ENCODE measurements at places on chromosomes 5 and 9.

DNA sequence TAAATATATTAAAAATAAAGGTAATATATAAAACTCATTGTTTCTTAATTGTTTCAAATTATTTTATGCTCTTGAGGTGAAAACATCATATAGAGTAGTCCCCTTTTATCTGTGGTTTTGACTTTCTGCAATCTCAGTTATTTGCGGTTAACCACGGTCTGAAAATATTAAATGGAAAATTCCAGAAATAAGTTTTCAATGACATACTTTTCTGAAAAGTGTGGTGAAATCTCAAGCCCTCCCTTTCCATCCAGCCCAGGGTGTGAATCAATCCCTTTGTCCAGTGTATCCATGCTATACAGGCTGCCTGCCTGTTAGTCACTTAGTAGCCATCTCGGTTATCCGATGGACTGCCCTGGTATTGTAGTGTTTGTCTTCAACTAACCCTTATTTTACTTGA is 546.7 kb upstream of the DMAC1 start:
- no peak for DNase-seq

DNA sequence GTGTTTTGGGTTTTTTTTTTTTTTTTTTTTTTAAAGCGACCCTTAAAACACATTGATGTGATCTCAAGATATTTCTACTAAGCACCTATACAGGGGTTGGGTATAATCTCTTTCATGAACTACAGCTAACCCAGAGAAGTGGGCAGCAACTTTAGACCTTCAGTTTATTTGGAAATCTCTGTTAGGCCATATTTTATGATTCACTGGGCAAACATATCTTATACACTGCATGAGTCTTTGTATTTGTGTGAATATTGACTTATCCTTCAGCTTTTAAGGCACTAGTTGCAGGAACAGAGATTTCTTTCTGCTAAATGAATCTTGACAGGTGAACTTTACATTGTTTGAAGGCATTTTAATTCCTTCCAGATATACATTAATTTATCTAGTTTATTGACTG is 194.4 kb downstream of the ARRDC3 start:
- no peak for DNase-seq

DNA sequence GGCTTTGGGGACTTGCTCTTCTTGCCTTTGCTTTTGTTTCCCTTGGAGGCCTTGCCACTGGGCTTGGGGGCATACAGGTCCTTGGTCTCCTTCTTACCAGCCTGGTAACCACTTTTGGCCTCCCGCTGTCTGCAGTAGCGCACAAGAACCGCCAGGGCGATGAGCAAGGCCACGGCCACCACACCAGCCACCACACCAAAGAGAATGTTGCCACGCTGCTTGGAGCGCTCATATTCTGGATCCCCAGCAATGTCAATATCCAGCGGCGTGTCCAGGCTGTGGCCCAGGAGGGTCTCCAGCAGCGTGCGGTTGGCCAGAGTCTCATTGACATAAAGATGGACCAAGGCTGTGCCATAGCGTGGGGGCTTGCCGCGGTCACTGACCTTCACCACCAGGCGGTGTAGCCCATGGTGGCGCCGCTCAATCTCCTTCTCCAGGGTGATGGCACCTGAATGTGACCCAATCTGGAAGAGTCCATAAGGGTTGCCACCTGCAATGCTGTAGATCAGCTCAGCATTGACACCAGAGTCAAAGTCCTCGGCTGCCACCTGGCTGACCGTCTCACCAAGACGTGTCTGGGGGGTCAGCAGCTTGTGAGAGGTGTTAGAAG is 14.5 kb downstream of the PCDH1 start:
- no peak for DNase-seq

DNA sequence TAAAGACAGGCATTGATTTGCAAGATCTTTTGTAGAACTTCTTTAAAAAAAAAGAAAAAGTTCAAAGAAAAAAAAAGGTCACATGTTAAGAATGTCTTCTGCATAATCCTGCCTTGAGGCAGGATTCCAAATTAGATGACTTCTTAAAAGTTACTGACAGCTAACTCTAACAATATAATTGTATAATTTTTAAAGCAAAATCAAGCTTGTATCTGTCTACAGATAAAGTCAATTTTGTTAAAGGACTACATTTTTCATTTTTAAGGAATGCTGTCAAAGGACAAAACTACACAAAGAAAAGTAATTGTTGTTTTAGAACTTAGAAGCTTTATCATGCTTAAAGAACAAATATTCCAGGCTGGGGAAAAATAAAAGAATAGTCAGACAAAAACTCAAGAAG is 57.8 kb downstream of the MPDZ start:
- no peak for DNase-seq

DNA sequence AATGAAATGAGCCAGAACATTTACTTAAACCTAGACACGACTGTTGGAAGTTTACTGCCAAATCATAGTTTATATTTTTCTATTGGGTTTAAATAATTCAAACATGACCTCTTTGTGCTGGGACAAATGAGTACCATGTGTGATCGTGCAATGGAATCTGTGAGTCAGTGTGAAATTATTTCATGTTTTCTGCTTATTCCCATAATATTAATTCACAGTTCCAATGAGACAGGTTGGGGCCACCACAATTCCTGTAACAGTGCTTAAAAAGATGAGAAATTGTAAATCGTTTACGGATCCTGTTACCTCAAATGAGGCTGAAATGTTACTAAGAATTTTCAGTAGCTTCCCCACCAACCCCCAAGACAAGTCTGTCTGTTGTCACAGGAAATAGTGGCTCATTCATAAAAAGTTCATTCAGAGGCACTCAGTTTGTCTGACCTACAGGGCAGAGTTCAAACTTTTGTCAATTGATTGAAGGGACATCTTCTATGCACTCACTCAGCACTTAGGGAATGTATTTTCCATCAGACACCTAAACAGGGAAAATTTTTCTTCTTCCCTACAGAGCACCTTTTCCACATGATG is 563.9 kb upstream of the ADAMTS16 start:
- DNase-seq: no peak

GRCh38 chr5:125609011-125609410 is 814.2 kb upstream of the GRAMD2B start:
- DNase-seq: no peak

DNA sequence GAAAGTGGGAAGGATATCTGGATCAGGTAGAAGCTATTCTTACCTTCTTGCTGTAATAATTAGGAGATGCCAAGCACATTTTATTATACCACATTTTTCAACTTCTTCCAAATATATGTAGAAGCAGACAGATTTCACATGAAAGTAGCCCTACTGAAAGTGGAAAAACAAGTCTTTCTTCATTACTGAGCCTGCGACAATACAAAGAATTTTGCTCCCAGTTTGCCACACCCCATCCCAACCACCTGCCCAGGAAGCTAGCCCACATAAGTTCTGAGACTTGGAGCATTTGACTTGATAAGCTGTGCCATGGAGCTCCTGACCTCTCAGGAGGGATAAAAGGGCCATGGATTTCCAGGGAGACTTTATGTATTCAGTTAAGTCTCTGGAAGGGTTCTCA is 249.1 kb upstream of the ADCY2 start:
- no peak for DNase-seq

GRCh38 chr5:76104027-76104426 is 20.8 kb downstream of the SV2C start:
- DNase-seq: no peak

DNA sequence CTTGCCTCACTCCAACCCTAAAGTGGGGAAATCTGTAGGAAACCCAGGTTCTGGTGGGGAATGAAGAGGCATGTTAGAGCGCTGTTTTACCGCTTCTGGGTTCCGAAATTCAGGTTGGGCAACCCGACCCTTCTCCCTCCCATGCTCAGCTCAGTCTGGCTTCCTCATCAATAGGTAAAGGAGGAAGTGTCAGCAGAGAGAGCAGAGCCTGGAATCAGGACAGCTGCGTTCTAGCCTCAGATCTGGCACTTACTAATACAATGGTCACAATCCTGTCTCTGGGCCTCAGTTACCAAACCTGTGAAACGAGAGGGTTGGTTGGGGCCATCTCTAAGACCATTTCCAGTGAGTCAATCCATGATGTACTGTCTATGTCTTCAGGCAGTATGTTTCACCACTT is 16.2 kb upstream of the TNIP1 start:
- DNase-seq: no peak

DNA sequence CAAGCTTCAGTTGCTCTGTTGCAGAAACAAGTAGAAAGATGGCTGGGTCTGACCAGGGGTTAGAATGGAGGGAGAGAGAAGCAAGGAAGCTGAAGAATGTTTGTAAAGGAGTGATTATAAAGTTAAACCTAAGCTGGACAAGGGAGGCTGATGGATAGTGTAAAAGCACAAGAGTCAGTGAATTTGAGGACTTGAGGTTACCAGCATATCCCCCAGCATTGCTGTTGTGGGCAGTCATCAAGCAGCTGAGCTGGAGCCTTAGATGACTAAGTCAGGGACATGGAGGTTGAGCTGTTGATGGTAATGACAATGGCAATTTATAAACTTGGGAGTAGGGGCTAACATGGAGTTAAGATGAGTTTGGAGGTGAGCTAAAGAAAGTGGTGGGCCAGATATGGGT is 131.5 kb downstream of the ERCC6L2 start:
- no peak for DNase-seq

DNA sequence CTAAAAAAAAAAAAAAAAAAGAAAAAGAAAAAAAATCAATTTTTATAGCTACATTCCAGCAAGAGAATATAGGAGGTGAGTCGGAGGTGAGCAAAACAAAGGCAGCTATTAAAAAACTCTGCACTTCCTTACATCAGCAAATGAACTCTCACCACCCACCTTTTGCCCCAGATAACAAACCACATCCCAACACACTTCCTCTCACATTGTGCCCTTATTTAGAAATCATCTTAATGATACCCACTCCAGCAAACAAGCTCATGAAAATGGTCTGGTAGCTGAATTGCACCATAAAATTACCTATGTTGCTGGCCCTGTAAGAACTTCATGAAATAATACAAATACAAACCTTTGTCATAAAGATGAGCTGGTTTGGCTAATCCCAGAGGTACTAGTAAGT is 82.9 kb downstream of the CEMIP2 start:
- DNase-seq: no peak

Data from stimulated activated CD8-positive, alpha-beta memory T cell treated with anti-CD3 and anti-CD28 coated beads, Interleukin-15, amount 100 ng/mL, for 48 hours (primary cell).